ENCODE measurements at places on chromosomes 16 and 17. TPM values are rescaled to one million over a fixed set of nuclear protein-coding genes. Genes with fewer than 3 reads are reported as not detected.

- H3K4me3 ChIP-seq: no peak overlapping the region
- no peak for DNase-seq
- no peaks in the 10 kb centered on the region for H3K4me1 ChIP-seq
- H3K27ac ChIP-seq: no peak overlapping the region
- no peaks in the 10 kb centered on the region for H3K27me3 ChIP-seq
Measured at GRCh38 chr16:81942007-81942601, 69.2 kb downstream of the SDR42E1 start.

- no peaks in the 10 kb centered on the region for H3K36me3 ChIP-seq
- H3K4me3 ChIP-seq: no peak overlapping the region
- H3K27me3 ChIP-seq: no peaks in the 10 kb centered on the region
- H3K27ac ChIP-seq: no peak overlapping the region
Measured at GRCh38 chr17:39634384-39634871, 2.5 kb upstream of the STARD3 start.

DNA sequence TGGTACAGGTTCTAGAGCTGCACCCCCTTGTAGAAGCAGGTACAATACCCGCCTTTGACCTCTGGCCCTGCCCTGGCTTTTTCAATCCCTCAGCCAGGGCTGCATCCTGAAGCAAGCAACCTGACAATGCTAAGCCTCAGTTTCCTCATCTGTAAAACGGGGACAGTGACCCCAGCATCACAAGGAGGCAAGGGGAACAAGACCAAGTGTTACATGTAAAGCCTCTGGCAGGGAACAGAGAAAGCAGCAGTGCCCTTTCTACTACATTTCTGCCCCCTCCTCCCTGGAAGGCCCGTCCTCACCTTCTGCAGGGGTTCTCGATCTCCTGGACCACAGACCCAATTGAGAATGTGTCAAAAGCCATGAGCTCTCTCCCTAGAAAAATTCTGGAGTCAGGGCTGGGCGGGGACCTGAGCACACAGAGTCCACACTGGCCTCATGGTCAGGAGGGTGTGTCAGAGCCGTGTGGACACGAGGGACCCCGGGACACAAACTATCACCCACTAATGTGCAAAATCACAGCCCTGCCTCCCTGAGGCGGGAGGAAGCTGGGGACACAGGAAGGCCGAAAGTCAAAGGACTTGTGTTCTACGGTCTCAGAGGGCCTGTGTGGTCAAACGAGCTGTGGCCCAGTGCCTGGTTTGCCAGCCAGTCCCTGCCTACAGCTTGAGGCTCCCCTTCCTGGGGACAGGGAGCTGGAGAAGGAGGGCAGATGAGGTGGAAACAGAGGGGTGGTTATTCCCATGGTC lies 27.5 kb downstream of the LRRC75A start:
- H3K36me3 ChIP-seq: no peaks in the 10 kb centered on the region
- no peaks in the 10 kb centered on the region for H3K4me1 ChIP-seq
- H3K4me3 ChIP-seq: no peak overlapping the region
- DNase-seq: no peak

GRCh38 chr16:67490335-67491096 lies 7.2 kb upstream of the AGRP start:
- H3K4me3 ChIP-seq: no peak overlapping the region
- DNase-seq: no peak
- no peaks in the 10 kb centered on the region for H3K27me3 ChIP-seq
- H3K4me1 ChIP-seq: no peaks in the 10 kb centered on the region

- DNase-seq: peak; percentile 42
- peak within 1 kb of the TSS; percentile 73 for H3K4me3 ChIP-seq
- H3K4me1 ChIP-seq: peaks cover 24% of the 10 kb centered on the region
- H3K27ac ChIP-seq: peak within 1 kb of the TSS; percentile 85
- H3K27me3 ChIP-seq: no peaks in the 10 kb centered on the region
- H3K36me3 ChIP-seq: peaks cover 18% of the 10 kb centered on the region
Measured at GRCh38 chr17:80991645-80992076, at the start of gene CHMP6. TSS of gene CHMP6 (plus strand) at chr17:80991841. CDS start at chr17:80991919, 78 bp downstream.

DNA sequence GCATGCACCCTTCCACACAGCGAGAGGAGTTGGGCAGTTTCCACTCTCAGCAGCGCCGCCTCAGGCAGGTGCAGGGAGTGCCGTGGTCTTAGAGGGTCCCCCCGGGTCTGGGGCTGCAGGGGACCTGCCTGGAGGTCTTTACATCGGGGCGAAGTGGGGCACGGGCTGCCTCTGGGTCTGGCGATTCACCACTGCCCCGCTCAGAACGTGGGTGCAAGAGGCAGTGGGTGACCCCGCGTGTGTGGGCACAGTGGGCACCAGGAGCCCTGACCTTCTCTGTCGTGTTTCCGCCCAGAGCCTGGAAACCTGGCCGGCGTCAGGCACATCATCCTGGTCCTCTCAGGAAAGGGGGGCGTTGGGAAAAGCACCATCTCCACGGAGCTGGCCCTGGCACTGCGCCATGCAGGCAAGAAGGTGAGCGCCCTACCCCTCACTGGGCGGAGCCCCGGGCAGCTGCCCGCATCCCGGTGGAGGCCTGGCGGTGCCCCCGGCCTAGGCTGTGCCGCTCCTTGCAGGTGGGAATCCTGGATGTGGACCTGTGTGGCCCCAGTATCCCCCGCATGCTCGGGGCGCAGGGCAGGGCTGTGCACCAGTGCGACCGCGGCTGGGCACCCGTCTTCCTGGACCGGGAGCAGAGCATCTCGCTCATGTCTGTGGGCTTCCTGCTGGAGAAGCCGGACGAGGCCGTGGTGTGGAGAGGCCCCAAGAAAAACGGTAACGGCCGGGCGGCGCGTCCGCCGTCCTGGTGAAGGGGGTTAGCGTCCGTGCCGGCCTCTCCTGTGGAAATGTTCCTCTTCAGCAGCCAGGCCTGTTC lies 3.7 kb downstream of the NUBP2 start:
- no peak overlapping the region for H3K4me3 ChIP-seq
- H3K27ac ChIP-seq: no peak overlapping the region
- H3K27me3 ChIP-seq: no peaks in the 10 kb centered on the region
- DNase-seq: no peak
- peaks cover 40% of the 10 kb centered on the region for H3K36me3 ChIP-seq
- peaks cover 14% of the 10 kb centered on the region for H3K4me1 ChIP-seq

DNA sequence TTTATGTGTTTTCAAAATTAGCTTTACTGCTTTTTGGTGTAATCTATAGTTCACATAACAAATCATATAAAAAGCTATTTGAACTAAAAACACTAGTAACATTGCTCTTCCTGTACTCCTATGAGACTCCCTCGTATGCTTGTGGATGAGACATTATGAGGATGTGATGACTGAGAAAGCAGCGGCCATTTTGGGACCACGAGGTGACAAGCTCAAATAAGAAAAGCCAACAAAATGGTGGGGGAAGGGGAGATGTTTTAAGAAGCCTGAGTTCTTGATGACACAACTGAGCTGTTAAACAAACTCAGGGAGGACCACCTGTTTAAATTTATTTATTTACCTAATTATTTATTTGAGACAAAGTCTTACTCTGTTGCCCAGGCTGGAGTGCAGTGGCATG lies 4.5 kb downstream of the CCL18 start:
- H3K27me3 ChIP-seq: no peaks in the 10 kb centered on the region
- no peak overlapping the region for H3K27ac ChIP-seq
- no peaks in the 10 kb centered on the region for H3K36me3 ChIP-seq
- no peak overlapping the region for H3K4me3 ChIP-seq
- no peak for DNase-seq

DNA sequence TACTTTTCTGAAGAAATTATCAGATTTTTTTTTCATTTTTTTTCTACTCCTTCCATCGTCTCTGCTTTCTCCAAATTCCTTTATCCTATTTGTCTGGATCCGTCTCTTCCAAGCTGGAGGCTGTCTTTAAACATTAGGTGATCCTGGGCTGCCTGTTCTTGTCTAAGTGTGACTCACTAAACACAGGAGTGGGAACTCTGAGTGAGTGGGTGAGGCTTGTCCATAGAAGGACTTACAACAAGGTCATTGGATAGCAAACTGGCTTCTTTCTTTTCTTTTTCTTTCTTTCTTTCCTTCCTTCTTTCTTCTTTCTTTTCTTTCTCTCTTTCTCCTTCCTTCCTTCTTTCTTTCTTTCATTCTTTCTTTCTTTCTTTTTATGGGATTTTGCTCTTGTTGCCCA lies 18.2 kb downstream of the ALOX15 start:
- H3K4me1 ChIP-seq: peaks cover 19% of the 10 kb centered on the region
- DNase-seq: no peak
- no peaks in the 10 kb centered on the region for H3K27me3 ChIP-seq
- no peaks in the 10 kb centered on the region for H3K36me3 ChIP-seq
- H3K4me3 ChIP-seq: no peak overlapping the region

- H3K27me3 ChIP-seq: no peaks in the 10 kb centered on the region
- H3K27ac ChIP-seq: peak overlapping the region; percentile 82
- H3K4me1 ChIP-seq: peaks cover 40% of the 10 kb centered on the region
- H3K36me3 ChIP-seq: no peaks in the 10 kb centered on the region
Measured at GRCh38 chr17:2406271-2406902, 5.5 kb upstream of the MNT start.

GRCh38 chr17:32523017-32523680 lies 36.4 kb downstream of the CDK5R1 start:
- peaks cover 23% of the 10 kb centered on the region for H3K4me1 ChIP-seq
- no peak for DNase-seq

DNA sequence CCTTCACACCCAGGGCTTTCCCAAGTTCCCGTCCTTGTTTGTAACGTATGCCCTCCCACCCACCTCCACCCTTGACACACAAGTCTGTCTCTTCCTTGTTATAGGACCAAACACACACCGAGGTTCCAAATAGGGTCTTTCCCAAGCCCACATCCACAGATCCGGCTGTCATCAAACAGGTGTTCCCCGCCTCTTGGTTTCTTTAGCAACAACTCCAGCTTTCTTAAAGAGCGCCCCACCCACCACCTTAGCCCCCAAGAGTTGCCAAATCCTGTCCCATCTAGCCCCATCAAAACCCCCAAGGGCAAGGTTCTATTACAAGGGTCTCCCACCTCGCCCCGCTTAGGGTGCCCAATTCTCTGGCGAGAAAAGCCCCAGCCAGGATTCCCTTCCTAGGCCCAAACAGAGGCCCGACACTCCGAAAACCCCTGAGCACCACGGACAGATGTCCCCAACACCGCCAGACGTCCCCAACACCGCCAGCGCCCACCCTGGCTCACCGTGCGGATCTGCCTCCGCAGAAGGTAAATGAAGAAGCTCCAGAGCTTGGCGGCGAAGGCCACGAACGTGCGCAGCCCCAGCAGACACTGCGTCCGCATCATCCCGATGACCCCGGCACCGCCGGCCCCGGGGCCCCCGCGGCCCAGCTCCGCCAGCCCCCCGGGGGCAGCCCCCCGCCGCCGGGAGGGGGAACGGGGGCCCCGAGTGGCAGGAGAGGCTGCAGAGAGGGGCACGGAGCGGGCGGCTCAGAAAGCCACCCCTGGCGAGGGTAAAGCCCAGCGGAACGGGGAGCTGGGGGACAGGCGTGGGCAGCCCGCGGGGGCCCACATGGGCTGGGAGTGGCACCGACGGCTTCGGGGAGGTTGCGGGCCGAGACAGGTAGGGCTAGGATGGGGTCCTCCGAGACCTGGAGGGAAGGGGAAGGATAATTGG lies 573 bp downstream of the CTDNEP1 start:
- peaks cover 43% of the 10 kb centered on the region for H3K4me1 ChIP-seq
- peak overlapping the region; percentile 81 for H3K4me3 ChIP-seq
- H3K27ac ChIP-seq: peak overlapping the region; percentile 98
- H3K36me3 ChIP-seq: peaks cover 28% of the 10 kb centered on the region

Gene SCNN1G
- not detected for total RNA-seq

Gene MFSD6L
- not detected for total RNA-seq

Gene PHOSPHO1
- not detected for total RNA-seq

Gene SNX20
- 2.3 TPM for total RNA-seq

Gene TEX14
- not detected for total RNA-seq
